Endothelial cell (in vitro differentiated cells): ENCODE measurements at places on chromosomes 2 and 18. TPM values are rescaled to one million over a fixed set of nuclear protein-coding genes. Genes with fewer than 3 reads are reported as not detected.

DNA sequence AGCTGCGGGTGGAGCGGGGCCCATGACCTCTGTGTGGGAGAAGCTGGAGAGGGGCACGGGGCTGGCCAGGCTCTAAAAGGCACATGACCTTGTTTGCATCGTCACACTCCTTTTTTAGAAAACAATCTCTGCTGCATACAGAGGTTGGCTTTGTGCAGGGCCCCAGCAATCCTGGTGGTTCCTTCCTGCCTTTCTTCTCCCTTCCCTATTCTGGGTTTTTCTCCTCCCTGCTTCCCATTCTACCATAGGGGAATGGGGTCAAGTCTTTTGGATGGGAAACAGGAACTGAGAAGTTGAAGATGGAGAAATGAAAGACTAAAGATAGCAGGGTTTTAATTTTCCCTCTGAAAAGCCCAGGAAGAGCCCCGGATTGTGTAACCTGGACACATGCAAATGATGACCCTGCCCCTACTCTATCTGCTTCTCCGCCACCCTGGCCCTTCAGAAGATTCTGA lies 53.9 kb downstream of the ASAP2 start:
- no peak for DNase-seq

DNA sequence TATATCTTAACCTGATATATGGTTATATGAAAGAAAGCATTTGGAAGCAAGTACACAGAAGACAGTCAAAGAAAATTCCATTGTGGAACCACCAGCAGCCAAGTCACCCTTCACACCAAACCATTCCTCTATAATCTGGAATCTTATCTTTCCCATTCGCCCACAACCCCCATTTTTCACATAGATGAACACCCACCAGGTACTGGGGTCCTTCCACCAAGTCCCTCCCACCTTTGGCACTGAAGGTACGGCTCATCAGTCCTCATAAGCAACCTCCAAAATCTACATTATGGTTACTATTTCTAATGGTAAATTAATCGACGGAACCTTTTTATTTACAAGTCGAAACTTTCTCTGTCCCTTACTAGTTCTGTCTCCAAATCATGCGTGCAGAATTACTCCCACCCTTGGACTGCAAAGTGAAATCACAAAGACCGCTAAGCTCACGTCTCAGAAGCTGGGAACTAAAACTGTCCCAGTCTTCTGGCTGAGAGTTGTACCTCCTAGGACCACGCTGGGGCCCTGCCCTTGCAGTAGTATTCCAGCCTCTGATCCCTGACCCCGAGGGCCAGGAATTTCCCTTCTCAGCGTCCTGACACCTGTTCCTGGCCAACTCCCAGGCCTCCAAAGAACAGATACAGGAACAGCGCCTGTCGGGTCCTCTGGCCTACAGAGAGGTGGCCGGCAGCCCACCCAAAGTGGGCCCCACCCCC lies 702 bp downstream of the OLA1 start:
- peak; percentile 40 for DNase-seq

DNA sequence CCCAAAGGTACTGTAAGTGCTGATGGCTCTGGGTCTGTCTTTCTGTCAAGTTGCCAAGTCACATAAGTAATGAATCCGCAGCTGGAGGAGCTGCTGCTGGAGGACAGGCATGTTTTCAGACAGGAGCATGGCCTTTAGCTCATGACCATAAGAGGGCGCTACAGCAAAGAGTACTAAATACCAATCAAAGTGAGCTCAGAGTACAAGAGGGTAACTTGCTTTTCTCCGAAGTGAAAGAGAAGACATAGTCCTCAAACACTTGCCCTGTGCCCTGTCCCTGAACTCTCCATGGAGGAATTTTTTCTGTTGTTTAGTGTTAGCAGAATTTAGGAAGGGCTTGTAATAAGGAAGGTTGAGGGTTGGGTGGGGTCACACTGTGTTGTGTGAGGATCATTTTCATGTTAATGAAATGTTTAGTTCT lies 58.0 kb upstream of the EML6 start:
- peak; percentile 56 for DNase-seq

GLB1L gene
- 7.3 TPM for total RNA-seq

MPHOSPH10 gene
- total RNA-seq: 24.7 TPM

- DNase-seq: no peak
These were observed 87.7 kb downstream of the DGKD start for GRCh38 chr2:233442028-233442310.

GRCh38 chr2:86622519-86623042 lies 1.1 kb downstream of the RNF103 start:
- DNase-seq: peak; percentile 31

GRCh38 chr2:135703300-135703699 lies 38.4 kb upstream of the UBXN4 start:
- no peak for DNase-seq

KCNG3 gene
- 0.13 TPM for total RNA-seq

LYG1 gene
- 1.4 TPM for total RNA-seq

GRCh38 chr2:235191978-235192377 lies 240.2 kb downstream of the SH3BP4 start:
- no peak for DNase-seq

RUFY4 gene
- not detected for total RNA-seq

CMPK2 gene
- total RNA-seq: 0.49 TPM

CYP27A1 gene
- total RNA-seq: 9.0 TPM

GRCh38 chr2:151326554-151326953 lies 30.8 kb upstream of the TNFAIP6 start:
- no peak for DNase-seq

- DNase-seq: no peak
These were observed 435 bp downstream of the RNF181 start for GRCh38 chr2:85596026-85596333.
